ENCODE measurements at places on chromosomes 11 and 22.

GRCh38 chr11:91926965-91927364 is 297.7 kb upstream of the FAT3 start:
- no peak for DNase-seq

GRCh38 chr11:134339756-134340155 is 8.0 kb downstream of the GLB1L2 start:
- DNase-seq = no peak

DNA sequence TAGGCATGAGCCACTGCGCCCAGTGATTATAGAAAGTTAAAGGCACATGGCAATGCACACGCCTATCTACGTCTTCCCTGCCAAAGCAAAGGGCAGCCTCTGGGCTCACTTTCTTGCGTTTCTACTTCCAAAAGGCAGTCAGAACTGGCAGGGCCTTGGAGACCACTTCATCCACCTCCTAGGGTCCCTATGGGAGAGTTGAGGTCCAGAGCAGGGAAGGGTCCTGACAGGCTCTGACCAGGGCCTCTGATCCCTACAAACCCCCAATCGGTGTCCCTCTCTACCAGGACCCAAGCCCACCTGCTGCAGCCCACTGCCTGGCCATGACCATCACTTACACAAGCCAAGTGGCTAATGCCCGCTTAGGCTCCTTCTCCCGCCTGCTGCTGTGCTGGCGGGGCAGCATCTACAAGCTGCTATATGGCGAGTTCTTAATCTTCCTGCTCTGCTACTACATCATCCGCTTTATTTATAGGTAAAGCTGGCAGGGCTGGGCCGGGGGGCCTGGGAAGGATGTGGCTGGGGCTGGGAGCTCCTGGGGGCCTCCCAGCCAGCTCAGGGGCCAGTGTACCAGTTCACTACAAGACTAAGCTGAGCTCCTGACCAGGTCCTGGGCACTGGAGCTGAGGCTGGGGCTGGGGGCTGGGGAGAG is 1.5 kb downstream of the BEST1 start:
- DNase-seq = no peak

GRCh38 chr22:33427461-33427860 is 369.3 kb upstream of the SYN3 start:
- DNase-seq = no peak

- no peak for DNase-seq
Measured at GRCh38 chr11:5620651-5621521, 3.9 kb upstream of the TRIM34 start.

DNA sequence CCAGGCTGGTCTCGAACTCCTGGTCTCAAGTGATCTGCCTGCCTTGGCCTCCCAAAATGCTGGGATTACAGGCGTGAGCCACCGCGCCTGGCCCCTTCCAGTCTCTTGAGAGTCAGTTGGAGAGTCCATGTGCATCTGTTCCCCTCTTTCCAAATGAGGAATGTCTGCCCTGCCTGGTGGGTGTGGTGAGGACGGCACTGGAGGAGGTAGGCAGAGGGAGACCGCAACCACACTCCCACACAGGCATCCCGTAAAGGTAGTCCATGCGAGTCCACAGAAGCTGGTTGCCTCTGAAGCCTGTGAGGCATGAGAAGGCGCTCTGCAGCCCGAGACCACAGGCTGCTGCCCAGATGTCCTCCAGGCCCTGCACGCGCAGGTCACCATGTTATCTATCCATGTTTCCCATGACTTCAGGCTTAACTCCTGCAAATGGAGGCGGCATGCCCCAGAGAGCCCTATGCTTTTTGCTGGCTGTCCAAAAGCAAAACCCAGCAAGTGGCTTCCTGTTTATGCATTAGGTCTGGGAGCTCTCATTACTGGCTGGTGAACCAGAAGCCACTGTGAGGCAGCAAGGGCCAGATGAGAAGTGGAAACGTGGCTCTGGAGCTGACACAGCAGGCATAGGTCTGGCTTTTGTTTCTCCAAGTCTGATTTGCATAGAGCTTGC is 43.4 kb downstream of the GRIK4 start:
- no peak for DNase-seq

GRCh38 chr11:84103096-84103495 is 816.9 kb upstream of the CCDC90B start:
- DNase-seq = no peak

- DNase-seq = no peak
Measured at GRCh38 chr11:17855531-17856290, 121.1 kb downstream of the KCNC1 start.

- DNase-seq = no peak
Measured at GRCh38 chr22:33851821-33852384, 68.4 kb downstream of the LARGE1 start.

GRCh38 chr11:70710601-70711000 is 312.3 kb downstream of the CTTN start:
- DNase-seq = no peak

GRCh38 chr11:25293166-25293565 is 796.3 kb downstream of the LUZP2 start:
- DNase-seq = no peak

- no peak for DNase-seq
Measured at GRCh38 chr11:62266558-62266957, 3.4 kb upstream of the SCGB2A2 start.

- DNase-seq = no peak
Measured at GRCh38 chr11:122264121-122264520, 148.1 kb upstream of the BLID start.

GRCh38 chr11:130827451-130828377 is 88.6 kb downstream of the SNX19 start:
- DNase-seq = no peak

DNA sequence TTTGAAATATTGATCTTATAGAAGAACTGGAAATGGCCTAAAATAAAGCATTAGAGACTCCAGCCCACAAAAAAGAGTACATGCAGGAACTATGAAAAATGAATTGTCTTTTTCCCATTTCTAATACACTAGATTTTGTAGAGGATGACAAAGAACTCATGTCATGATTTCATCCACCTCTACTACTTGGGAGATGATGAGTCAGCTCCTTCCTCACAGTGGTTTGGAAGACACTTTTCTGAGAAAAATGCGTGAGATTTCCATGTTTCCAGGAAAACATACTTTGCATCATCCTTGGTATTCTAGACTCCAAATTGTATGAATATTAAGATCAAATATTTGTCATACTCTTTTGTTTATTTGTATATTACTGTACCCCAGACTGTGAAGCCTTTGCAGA is 500.5 kb downstream of the FAM181B start:
- no peak for DNase-seq

DNA sequence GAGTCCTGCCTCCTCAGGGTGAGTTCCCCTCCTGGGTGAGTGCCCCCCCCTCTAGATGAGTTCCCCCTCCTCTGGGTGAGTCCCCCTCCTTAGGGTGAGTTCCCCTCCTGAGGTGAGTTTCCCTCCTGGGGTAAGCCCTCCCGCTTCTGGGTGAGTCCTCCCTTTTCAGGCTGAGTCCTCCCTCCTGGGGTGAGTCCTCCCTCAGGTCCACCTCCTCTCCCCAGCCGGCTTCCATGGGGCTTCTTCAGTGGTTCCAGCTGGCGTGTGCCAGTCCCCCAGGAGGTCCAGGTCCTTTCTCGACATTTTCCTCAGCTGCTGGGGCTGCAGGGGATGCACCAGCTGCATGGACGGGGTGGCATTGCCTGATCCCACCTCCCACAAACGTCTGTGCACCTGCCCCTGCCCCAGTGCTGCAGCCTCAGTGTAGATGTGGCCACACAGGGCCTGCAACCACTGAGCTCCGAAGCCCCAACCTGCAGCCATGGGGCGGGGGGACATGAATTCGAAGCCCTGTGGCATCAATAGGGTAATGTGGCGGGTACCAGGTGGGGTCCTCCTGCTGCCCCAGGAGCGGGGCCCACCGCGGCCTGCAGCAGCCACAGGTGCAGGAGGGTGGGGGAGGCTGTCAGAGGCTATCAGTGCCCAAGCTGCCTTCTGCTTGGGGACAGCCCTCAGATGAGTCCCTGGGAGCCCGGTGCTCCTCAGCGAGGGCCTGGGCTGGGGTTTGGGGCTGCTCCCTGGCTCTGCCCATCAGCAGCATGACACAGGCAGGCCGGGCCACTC is 101.3 kb upstream of the FGF3 start:
- no peak for DNase-seq

DNA sequence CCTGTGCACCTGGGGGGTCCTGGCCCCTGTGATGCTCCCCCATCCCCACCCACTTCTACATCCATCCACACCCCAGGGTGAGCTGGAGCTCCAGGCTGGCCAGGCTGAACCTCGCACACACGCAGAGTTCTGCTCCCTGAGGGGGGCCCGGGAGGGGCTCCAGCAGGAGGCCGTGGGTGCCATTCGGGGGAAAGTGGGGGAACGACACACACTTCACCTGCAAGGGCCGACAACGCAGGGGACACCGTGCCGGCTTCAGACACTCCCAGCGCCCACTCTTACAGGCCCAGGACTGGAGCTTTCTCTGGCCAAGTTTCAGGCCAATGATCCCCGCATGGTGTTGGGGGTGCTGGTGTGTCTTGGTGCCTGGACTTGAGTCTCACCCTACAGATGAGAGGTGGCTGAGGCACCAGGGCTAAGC is 20.0 kb upstream of the TALDO1 start:
- DNase-seq = no peak

DNA sequence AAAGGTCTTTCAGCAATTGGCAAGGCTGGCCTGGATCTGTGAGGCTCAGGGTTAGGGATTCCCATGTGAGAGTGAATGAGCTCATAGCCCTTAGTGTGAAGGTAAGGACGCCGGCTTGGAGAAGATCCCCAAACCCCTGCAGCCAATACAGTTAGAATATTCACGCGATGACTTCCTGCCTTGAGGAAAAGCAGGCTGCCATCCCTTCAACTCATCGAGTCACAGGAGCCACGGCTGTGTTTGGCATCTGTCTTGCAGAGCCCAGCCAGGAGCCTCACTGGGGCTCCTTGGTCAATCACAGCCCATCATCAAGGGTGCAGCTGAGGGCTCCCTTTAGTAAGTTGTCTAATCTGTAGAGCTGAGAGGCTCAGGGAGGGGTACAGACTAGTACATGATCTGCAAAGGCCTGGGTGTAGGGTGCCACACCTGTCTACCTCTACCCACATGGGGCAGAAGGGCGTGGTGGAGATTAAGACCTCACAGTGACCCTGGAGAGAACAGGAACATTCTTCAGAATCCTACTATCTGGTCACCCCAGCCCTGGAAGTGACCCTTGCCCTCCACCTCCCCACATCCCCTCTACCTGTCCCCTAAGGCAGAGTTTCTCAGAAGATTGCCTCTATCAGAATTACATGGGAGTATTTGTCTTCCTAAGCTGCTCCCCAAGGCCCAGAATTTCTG is 18.5 kb downstream of the IL10RA start:
- DNase-seq = no peak

DNA sequence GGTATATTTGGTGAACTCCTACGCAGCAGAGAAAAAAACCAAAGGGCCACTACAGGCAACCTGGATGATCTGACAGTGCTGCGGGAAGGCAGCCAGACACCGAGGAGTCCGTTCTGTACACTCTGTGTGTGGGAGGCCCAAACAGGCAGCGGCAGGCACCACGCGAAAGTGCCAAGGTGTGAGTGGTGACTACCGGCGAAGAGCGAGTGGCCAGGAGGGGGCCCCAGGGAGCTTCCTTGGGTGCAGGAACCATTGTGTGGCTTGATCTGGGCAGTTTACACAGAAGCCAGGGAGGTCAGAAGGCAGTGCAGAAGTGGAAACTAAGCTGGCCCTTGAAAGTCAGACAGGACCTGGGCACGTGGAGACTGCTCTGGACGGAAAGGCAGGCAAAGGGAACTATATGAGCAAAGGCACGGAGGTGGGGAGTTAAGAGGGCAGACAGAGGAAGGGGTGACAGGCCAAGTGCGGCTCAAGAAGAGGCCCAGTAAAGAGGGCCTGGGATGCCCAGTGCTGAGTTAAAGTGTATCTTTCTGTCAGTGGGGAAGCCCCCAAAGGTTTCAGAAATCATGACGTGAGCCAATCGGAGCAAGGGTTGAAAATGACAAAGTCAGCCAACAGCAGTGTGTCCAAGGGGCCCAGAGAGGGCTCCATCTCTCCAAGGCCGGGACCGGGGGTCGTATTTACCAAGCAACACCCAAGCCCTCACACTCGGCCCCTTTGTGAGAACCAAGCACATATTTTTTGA is 10.6 kb downstream of the TMEM184B start:
- no peak for DNase-seq

- no peak for DNase-seq
Measured at GRCh38 chr11:126581871-126582648, 226.6 kb downstream of the ST3GAL4 start.

DNA sequence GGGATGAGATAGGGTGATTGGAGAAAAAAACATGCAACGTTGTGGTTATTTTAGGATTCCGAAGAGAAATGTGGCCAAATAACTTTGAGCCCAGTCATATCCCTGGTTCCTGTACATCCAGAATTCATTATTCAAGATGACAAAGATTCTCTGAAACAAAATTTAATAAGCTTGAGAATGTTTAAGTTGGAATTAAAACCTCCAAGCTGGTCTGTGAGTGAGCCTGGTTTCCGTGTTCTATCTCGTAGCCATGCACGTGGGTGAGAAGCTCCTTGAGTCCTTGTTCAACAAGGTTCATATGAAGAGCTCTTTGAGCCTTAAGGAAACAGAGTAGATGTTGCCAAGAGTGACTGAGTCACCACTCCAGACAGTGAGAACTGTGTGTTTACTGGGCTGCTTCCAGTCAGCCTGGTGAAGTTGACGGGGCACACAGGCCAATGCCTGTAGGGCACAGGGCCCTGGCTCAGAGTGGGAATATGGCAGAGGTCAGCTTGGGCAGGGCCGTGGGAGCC is 206.5 kb downstream of the NAV2 start:
- no peak for DNase-seq

GRCh38 chr11:70872955-70873735 is 379.2 kb downstream of the SHANK2 start:
- no peak for DNase-seq

DNA sequence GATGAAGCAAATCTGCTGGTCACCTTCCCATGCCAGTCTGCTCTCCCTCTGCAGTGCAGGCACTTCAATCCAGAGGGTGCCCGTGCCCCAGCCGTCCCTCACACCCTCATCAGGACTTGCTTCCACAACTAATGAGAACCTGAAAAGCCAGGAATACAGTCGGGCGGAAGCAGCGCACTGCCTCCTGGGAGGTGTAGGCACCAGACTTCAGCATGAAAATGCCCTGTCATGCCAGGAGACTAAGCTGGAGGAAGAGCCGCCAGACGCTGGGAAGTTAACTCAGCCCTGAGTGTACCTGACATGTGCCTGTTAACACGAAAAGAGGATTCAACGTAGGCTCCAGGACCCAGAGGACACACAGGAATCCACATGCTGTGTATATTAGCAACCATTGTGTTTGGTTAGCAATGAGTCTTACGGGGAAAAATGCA is 40.1 kb upstream of the FLI1 start:
- peak; percentile 60 for DNase-seq

DNA sequence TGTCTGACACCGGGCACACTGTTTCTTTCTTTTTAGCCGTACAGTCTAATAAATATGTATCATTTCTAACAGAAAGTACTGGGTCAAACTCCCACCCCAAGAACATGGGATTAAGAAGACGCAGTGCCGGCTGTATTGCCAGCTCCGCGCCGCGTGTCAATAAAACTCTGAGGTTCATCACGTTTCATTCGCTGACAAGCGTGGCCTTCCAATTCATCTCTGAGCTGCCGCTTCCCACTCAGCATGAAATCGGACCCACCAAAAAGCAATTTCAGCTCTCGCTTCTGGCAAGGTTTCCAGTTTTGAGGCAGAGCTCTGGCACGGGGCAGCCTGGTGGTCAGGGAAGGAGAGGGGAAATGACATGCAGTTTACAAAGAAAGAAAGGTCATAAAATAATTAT is 819.8 kb downstream of the OPCML start:
- DNase-seq = no peak

GRCh38 chr22:46580940-46581537 is 39.1 kb upstream of the GRAMD4 start:
- DNase-seq = no peak

Data from inflammatory macrophage treated with lipopolysaccharide for 1 hour (primary cell).